ENCODE measurements at places on chromosomes 16 and 17.

DNA sequence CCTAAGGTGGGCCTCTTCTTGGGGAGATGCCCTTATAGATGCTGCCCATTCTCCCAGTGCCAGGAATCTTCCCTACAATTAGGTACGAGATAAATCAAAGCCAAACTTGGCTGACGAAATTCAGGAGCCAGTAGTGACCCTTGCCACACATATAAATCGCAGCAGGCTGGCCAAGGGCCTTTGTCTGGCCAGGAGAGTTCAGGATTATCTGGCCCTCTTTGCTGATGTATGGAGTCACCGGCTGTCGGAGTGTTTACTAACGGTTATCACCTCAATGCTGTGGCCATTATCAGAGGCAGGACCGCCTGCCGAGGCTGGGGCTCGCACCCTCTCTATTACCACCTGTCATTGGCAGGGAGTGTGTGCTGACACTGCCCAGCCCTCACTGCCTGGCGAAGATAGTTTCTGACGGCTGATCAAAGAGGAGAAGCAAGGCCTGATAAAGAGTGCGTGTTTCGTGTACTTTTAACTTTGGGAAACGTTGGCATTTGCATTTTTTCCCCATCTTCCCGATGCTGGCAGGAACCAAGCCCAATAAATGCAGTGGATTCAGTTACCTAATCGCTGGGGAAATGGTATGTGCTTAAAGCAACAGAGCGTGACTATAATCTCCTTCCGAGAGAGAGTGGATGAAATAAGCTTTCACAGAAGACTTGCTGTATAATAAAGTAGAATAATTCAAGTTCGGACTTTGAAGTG is 32.8 kb upstream of the TBX2 start:
- DNase-seq: no peak

DNA sequence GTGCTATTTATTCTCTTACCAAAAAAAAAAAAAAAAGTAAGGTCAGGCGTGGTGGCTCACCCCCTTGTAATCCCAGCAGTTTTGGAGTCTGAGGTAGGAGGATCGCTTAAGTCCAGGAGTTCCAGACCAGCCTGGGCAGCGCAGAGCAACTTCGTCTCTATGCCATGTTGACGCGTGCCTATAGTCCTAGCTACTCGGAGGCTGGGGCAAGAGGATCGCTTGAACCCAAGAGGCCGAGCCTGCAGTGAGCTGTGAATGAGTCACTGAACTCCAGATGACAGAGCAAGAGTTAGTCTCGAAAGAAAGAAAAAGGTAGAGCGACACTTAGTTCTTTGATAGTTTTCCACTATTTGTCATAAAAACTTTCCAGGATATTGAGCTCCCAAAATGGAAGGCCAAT is 1.4 kb upstream of the TENT4B start:
- DNase-seq: no peak

- no peak for DNase-seq
These were observed 94.7 kb downstream of the NOG start for GRCh38 chr17:56688151-56688550.

- DNase-seq: no peak
These were observed 309.0 kb downstream of the CDH13 start for GRCh38 chr16:82935766-82936165.

DNA sequence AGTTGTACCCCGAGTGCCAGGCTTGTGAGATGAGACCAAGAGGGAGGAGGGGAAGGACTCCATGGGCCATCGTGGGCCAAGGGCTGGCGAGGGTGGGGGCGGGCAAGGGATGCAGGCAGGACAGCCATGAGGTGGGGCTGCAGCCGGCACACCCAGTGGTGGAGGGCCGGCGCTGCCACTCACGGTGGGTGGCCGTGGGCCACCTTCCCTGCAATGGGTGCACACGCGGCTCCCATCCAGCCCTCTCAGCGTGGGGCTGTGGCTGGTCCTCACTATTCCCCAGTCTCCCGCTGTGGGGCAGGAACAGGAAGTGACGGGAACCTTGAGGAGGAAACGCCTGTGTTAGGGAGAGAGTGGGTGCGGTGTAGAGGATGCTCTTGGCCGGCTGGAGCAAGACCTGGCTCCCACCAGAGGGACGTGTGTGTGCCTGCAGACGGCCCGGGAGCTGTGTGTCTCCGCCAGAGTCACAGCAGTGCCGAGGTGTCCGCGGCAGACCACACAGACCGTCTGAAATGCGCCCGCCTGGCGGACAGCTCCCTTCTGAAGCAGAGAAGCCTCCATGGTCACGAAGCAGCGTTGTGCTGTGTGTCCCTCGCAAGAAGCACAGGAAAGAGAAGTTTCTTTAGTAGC is 23.6 kb downstream of the CIBAR2 start:
- no peak for DNase-seq

GRCh38 chr17:10136258-10136981 is 62.0 kb downstream of the GAS7 start:
- DNase-seq: no peak

DNA sequence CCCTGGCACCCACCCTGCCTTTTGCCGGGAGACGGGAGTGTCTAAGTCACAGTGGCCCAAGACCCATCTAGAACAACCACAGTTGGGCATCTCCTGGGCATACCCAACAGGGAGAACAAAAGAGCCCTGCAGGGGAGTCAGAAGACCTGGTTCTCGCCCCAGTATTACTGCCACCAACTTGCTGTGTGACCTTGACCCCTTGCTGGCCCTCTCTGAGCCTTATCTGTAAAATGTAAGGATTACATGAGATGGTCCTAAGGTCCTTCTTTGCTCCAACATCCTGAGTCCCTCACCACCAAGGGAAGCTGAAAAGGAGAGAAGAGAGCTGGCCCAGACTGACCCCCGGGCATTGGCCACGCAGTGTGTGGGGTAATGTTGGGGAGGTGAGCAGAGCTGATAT is 119.0 kb downstream of the CCT6B start:
- DNase-seq: no peak

GRCh38 chr16:57469917-57470470 is 7.5 kb downstream of the POLR2C start:
- DNase-seq: no peak

DNA sequence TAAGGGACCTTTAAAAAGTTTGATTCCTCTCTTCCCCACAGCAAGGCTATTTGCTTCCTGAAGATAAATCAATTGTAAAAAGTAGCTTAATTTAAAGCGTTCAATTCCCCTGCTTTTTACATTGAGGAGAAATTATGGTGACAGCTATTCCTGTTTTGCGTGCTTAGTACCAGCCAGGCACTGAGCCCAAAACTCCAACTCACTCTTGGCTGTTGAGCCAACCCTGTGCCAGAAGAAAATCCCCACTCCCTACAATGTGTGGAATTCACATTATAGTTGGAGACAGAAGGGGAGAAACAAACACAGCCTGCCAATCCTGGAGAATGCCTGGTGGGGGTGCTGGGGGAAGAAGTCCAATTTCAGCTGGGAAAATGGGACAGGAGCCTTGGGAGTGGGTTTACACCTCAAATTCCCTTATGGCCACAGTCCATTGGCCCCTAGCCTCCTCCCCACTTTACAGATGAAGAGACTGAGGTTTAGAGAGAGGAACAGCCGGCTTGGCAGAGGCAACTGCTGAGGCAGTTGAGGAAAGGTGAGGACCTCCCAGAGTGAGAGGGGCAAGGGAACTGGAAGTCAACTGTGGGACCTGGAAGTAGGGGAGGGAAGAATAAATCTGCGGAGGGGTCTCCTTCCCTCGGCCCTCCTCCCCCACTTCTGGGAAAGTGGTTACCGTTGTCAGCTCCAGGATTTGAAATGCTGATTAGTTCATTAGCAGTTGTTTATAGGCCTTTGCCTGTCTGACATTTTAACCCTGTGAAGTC is 26.1 kb downstream of the CDH1 start:
- no peak for DNase-seq
